ENCODE measurements at places on chromosomes 4 and X.

DNA sequence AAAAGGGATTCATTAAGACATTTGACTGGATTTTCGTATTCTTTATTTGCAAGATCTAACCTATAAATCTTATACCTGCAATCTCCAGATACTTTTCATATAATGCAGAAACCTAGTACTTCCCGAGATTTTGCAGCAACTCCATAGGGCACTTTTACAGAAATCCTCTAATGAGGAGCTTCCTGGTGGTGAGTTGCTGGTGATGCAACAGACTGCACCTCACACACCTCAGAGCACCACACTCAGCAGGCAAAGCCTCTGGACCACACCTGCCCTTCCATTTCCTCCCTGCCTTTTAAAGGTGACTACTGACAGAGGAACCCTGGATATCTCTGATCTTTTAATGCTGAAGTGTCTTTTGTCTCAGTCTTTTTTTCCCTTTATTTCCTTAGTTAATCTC lies 289.4 kb downstream of the TRAM1L1 start:
- DNase-seq = no peak

DNA sequence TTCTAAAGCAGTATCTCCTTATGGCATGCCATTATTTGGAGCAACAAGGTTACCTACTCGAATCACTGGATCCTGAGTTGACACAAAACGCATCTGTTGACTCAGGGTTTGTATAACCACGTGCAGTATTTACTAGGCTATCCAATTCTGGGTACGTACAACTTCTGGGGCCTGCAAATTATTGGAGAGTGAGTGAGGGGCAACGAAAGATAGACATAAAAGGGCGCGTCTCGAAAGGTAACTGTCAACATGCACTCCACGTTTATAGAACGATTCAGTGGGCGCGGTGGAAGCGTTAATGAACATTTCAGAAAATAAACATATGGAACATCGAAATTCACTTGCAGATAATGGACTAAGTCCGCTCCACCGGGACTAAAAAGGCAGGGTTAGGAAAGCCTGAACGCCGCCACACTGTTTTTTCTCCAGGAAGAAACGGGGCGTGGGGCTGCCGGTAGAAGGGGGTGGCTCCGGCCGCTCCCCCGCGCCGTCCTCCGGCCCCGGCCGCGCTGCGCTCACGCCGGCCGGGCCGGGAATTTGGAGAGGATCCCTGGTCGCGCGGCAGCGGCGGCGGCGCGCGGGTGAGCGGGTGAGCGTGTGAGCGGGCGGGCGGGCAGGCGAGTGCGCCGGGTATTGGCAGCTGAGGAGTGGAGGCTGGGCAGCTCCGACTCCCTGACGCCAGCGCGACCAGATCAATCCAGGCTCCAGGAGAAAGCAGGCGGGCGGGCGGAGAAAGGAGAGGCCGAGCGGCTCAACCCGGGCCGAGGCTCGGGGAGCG lies at the start of gene SMAD1:
Gene SMAD1 (plus strand): TSS at position 690 of the 778 bp plus-strand sequence. CDS start 32,761 bp downstream, outside the sequence.
- DNase-seq = peak; percentile 75

DNA sequence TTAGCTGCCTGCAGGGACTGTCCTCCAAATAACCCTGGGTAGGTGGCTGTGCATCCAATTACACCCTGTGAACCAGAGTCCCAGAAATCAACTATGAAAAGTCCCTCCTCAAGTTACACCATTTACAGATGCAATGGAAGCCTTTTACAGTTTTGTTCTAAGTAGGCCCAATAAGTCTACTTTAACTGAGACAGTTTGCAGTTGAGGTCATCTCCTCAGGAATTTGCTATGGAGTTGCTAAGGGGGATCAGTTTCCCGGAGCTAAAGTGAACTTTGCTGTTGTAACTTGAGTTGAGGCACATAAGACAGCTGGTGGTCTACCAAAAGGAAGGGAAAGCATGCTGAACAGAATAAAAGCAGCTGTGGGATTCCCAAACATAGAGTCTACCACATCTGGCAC lies 121.6 kb upstream of the STK26 start:
- DNase-seq = no peak

DNA sequence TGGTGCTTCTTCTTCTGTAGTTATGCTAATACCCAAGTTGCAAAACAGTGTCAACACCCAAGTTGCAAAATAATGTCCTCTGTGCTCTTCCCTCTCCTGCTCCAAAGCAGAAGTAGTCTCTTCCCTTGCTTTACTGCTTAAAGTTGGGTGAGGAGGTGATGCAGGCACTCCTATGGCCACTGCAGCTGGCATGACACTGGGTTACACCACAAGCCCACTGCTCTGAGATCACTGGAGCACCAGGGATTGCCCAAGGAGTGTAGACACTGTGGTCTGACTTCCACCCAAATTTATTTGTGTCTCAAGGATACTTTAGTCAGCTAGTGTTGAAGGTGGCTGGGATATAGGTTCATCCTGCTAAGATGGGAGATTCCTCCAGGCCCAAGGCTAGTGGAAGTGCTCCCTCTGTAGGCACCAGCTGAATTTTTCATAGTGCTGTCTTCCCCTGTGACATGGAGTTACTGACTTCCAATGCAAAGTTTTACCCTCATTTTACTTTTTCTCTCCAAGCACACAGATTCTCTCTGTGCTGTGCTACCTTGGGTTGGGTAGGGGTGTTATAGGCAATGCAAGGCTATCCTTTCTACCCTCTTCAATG lies 196.2 kb upstream of the TENT5D start:
- DNase-seq = no peak

GRCh38 chr4:59161249-59161648 lies 2038.9 kb upstream of the ADGRL3 start:
- no peak for DNase-seq

GRCh38 chr4:993111-994029 lies at the start of gene SLC26A1:
Gene SLC26A1, minus strand, starts transcription at chr4:993404. Its CDS starts 1,701 bp downstream, at chr4:991703.
- no peak for DNase-seq

DNA sequence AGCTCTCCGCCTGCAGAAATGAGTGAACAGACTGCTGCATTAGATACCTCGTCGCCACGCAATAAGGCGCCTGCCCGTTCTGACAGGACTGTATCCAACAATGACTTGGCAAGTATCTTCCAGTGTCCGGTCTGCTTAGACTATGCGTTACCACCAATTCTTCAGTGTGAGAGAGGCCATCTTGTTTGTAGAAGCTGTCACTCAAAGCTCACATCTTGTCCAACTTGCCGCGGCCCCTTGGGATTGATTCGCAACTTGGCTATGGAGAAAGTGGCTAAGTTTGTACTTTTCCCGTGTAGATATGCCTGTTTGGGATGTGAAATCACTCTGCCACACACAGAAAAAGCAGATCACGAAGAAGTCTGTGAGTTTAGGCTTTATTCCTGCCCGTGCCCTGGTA lies 172.0 kb upstream of the MAGEB16 start:
- no peak for DNase-seq

All from hepatic stellate cell (primary cell).